Midbrain (tissue), 1 donor: ENCODE measurements at places on chromosomes 16 and 17.
A peak's percentile ranks its signal among the peaks of the same experiment; 100 is the strongest.

- DNase-seq: no peak
These were observed 88.5 kb downstream of the CLEC16A start for GRCh38 chr16:11032922-11033291.

GRCh38 chr16:24853830-24854229 is 8.1 kb downstream of the SLC5A11 start:
- peak; percentile 87 for DNase-seq

DNA sequence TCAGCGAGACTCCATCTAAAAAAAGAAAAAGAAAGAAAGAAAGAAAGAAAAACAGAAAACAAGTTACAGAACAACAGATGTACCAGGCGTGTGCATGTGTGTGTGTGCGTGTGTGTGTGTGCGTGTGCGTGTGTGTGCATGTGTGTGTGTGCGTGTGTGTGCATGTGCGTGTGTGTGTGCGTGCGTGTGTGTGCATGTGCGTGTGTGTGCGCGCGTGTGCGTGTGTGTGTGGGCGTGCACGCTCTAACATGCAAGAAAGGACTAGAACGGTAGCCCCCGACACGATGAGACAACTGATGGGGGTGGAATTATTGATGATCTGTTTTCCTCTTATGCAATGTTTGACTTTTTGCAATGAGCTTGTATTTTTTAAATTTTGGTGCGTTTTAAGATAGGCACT is 1.6 kb downstream of the ALDH3A1 start:
- DNase-seq: no peak

DNA sequence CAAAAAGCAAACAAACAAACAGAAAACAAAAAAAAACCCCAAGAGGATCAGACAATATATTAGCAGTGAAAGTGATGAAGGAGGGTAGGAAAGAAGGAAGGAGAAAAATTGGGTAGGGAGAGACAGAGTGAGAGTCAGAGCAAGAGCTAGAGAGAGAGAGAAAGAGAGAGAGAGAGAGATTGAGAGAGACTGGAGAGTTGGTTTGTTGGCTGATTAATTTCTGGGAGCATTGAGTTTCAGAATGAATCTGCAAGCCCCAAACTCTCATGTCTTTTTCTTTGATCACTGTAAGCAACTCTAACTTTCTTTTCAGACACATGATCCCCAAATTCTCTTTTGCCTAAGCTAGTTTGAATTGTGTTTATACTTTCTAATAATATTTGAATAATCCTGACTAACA is 388.1 kb downstream of the SHISA9 start:
- DNase-seq: no peak

- no peak for DNase-seq
These were observed 36.9 kb upstream of the TANGO6 start for GRCh38 chr16:68806422-68806821.

DNA sequence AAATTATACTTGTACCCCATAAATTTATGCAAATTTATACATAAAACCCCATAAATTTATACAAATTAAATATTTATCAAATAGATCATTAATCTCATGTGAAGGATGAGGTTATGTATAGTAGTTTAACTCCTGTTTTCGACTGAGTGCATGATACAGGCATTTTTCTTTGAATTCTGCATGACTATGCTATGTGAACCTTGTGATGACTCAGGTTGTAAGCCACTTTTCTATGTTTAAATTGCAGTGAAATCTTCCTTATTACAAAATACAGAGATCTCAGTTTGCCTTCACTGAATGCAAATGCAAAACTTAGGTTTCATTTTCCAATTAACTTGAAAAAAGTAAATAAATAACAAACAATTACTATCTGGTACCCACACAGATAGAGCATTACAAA is 843.7 kb downstream of the CDH11 start:
- no peak for DNase-seq

DNA sequence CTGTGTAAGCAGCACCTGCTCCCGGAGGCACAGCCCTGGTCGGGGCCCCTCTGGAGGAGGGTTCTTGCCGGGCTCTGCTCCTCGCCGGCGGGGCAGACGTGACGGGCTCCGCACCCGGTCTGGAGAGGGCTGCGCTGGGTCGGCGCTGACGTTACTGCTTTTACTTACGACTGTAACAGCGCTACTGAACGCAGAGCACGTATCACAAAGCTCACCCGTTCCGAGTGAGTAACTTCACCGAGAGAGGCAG is 1.3 kb upstream of the RAB40C start:
- no peak for DNase-seq
